Subcutaneous adipose tissue (tissue), 4 donors: ENCODE measurements at places on chromosomes 2 and 18. TPM values are rescaled to one million over a fixed set of nuclear protein-coding genes. Genes with fewer than 3 reads are reported as not detected.

Gene ZNF804A
- 0.22 TPM for total RNA-seq

Gene ADAM23
- total RNA-seq: 0.68 TPM

Gene CRYGC
- total RNA-seq: not detected

Gene PRSS56
- total RNA-seq: not detected

Gene MROH2A
- not detected for total RNA-seq
